ENCODE measurements at places on chromosomes 4 and X.

GRCh38 chr4:185554365-185555126, 19.2 kb upstream of the PDLIM3 start:
- DNase-seq = no peak

DNA sequence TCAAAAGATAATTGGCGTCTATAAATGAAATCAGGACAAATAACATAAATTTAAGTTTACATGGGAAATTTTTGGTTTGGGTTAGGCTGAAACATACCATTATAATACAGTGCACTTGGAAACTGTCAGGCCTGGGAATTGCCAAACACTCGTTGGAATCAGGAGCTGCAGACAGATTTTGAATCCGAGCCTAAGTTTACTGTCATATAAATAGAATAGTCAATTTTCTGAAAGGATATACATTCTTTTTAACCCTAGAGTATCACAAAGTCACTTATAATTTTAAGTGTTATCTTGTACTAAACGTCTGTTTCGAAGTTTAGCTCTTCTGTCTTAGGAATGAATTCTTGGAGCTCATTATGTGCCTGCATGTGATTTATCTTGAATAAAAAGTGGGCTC, 234.1 kb downstream of the VEGFC start:
- DNase-seq = no peak

DNA sequence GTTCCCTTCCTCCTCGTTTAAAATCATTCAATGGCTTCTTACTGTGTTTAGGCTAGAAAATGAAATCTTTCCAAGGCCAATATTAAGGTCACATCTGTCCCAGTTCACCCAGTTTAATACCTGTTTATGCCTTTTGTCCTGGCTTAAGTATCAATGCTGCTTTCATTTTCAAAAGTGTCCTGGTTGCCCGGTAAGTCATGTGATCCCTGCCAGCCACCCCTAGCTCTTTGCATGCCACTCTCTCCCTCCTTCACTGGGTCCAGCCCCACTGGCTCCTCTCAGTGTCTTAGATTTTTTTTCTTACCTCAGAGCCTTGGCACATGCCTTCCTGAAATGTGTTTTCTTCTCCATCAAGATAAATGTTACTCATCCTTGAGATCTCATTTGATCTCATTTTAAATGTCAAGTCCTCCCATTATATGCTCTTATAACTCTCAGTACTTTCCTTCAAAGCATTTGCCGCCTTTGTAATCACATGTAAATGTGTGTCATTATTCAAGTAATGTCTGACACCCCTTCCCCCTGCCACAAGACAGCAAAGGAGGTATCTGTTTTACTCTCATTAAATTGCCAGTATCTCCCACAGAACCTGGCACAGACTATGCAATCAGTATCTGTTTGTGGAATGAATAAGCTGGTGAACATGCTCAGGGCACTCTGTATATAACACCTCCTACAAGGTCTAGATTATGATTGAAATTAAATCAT, 472.5 kb upstream of the RPS6KA3 start:
- DNase-seq = no peak

DNA sequence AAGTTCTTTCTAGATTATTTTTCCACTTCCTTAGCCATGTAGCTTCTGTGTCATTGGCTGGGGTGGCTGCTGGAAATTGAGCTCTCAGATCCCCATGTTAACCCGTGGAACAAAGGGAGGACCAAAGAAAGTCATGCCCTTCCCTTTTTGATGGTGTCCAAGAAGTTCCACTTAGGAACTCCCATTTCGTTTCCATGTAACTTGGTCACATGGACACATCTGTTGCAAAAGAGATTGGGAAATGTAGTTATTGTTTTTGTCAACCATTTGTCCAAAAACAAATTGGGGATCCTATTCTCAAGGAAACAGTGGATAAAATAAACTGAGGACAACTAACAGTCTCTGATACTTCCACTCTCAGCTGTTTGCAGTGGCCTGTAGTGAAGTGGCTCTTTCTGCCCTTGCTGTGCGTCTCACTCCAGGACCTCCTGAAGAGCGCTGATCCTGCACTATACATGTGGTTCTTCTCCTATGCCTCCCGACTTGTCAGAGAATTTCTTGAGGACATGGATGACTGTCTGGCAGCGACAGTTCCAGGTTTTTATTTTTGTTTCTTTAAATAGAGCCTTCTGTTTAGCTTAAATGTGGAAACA, 125.3 kb upstream of the LNX1 start:
- DNase-seq = no peak

GRCh38 chrX:45306794-45307193, 106.1 kb upstream of the DIPK2B start:
- no peak for DNase-seq

GRCh38 chrX:1011691-1012283, 200.7 kb downstream of the CRLF2 start:
- no peak for DNase-seq

DNA sequence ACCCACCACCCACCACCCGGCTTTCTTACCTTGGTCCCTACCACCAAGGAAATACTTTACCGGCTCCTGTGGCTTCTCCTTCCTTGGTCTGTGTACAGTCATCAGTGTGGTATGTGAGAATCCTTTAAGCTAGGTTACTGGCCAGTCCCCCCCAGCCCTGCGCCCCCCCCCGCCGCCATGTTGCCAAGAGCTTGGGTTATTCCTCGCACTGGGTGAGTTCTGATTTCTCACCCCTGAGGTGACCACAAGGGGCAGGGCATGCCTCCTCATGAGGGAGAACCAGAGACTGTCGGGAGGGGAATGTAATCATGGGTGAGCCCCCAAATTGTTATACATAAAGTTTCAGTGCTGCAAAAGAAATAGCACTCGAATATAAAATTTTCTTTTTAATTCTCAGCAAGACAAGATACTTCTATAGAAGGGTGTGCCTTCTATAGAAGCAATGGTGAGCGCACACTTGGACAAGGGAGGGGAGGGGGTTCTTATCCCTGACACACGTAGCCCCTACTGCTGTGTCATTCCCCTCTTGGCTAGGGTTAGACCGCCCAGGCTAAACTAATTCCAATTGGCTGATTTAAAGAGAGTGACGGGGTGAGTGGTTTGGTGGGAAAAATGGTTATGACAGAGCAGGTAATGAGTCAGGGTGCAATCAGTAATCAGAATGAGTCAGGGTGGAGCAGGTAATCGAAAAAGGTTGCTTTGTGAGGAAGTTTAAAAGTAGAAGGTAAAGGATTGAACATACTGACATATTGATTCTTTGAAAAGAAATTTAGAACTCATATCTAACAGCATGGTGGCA, 133.2 kb downstream of the KDM6A start:
- no peak for DNase-seq

DNA sequence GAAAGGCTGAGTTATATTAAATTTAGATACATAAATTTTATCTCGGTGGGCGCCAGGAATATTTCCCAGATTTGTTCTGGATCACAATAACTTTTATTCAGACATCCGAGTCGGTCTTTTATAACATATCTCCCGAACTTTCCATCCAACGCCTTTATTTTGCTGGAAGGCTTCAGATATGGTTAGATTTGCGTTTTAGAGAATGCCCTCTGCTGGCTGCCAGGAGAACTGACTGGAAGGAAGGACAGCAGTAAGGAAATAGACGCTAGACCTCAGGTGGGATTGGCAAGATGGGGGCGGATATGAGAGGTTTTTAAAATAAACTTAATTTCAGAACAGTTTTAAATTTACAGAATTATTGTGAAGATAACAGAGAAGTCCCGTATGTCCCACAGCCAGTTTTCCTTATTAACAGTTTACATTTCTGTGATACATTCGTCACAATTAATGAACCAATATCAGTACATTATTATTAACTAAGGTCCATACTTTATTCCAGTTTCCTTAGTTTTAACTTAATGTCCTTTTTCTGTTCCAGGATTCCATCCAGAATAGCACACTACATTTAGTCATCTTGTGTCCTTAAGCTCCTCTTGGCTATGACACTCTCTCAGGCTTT, 4.6 kb upstream of the KANTR start:
- no peak for DNase-seq

DNA sequence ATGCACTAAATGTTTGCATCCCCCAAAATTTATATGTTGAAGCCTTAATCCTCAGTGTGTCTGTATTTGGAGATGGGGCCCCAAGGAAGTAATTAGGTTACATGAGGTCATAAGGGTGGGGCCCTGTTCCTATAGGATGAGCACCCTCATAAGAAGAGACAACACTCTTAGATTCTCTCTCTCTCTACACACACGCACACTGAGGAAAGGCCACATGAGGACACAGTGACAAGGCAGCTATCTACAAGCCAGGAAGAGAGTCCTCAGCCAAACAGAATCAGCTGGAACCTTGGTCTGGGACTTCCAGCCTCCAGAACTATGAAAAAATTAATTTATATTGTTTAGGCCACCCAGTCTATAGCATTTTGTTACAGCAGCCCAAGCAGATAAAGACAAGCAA, 69.3 kb upstream of the NOCT start:
- DNase-seq = no peak

DNA sequence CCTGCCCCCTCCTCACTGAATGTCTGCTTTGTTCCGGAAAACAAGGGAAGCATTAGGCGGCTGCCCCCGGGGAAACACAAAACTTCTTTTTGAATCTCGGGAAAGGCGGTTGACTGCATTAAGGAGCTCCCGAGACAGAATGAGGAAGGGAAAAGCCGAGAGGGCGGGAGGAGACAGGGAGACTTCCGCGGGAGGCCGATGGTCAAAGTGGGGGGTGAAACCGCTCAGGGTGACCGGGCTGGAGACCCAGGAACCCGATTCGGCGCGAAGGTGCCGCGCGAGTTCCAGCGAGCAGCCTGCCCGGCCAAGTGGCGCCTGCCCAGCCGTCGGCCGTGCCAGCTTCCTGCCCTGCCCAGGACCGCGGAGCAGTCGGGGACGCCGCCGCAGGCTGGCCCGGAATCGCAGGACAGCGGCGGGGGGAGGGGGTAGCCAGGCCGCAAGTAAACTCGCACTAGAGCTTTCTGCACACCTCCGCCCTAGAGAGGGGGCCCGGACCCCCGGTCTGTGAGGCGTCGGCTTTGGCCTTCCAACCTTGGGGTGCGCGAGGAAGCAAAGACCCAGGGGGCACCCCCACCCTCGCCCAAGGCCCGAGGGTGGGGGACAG, 55.1 kb upstream of the BCOR start:
- DNase-seq = no peak

- no peak for DNase-seq
These were observed 417.2 kb downstream of the TRAM1L1 start for GRCh38 chr4:116668190-116668589.

DNA sequence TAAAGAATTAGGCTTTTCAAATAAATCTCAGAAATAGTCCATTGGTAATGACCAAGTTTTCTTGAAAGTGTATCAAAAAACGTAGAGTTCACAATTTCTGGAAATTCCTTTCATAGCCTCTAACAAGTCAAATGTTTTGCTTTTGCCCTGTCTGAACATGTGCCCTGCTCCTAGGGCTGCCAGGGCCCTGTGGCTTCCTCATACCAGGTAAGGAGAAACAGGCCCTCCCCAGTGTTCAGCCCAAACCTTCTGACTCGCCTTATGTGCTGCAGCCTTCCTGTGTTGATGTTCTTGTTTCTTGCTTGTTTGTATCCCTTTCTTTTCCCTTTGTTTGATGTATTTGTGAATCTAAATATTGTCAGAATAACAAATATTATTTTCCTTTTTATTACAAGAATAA, 146.1 kb upstream of the PACRGL start:
- DNase-seq = no peak

- DNase-seq = no peak
These were observed 870.7 kb upstream of the INTU start for GRCh38 chr4:126761947-126762662.

GRCh38 chr4:26201120-26201519, 119.7 kb upstream of the RBPJ start:
- no peak for DNase-seq

DNA sequence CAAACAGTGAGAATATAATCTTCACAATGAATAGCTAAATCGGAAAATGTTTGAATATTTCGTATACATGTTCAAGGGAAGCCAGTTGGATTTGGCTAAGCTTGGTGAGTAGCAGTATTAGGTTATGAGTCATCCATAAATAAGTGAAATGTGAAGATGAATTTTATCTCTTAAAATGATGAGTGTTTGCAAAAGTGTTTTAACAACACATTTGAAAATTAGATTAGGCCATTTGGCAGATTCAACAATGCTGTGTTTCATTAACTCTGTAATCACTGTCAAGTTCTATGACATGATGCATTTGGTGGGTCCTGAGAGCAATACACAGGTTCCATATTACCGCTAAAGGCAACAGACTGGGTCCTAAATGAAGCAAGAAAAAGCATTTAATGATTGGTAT, 301.9 kb upstream of the PRPS2 start:
- DNase-seq = no peak

DNA sequence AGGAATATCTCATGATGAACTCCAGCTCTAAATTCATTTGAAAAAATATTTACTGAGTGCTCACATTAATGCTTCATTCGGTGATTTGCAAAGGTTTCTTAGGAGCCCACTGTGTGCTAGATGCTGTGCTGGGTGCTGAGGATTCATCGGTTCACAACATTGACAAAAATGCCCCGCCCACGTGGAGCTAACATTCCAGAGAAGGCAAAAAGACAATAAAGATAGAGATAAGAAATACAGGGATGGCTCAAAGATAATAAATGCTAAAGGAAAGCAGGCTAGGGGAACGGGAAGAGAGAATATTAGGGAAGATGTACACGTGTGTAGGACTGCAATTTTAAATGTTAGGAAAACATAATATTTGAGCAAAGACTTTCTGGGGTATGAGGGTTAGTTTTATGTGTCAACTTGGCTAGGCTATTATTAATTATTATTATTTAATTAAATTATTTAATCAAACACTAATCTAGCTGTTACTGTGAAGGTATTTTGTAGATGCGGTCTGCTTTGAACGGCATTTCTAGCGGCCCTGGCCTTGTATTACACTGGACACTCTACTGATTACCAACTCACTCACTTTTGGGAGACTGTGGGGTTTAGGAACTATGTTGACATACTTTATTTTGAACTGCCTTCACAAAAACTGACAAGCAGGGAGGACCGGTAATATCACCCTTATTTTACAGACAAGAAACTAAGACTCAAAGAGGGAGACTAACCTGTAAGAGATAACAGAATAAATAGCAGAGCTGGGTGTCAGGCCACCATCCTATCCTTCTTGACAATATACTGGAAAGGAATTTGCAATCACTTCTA, 61.9 kb upstream of the IRF2 start:
- DNase-seq = no peak

GRCh38 chr4:152805818-152806217, 26.1 kb downstream of the ARFIP1 start:
- DNase-seq = no peak

- no peak for DNase-seq
These were observed 69.9 kb downstream of the GASK1B start for GRCh38 chr4:158102904-158103303.

- DNase-seq = no peak
These were observed 6.1 kb downstream of the AWAT2 start for GRCh38 chrX:70043685-70044084.

- no peak for DNase-seq
These were observed 148.0 kb upstream of the JADE1 start for GRCh38 chr4:128661479-128661878.

GRCh38 chrX:40087425-40088298, 10.1 kb downstream of the BCOR start:
- DNase-seq = no peak

GRCh38 chrX:65493431-65493830, 41.2 kb downstream of the LAS1L start:
- no peak for DNase-seq

GRCh38 chr4:174119051-174119450, 164.4 kb downstream of the FBXO8 start:
- DNase-seq = no peak

- DNase-seq = no peak
These were observed 83.5 kb downstream of the CNKSR2 start for GRCh38 chrX:21457718-21458117.

GRCh38 chr4:23114538-23114937, 421.8 kb downstream of the GBA3 start:
- no peak for DNase-seq

- no peak for DNase-seq
These were observed 358.1 kb upstream of the FTHL17 start for GRCh38 chrX:31429915-31430314.
